ENCODE measurements at places on chromosomes 6 and 20.

GRCh38 chr20:47872341-47872740, 87.1 kb upstream of the SULF2 start:
- DNase-seq, result no peak

- DNase-seq, result no peak
Measured at GRCh38 chr6:139251045-139251690, 40.6 kb downstream of the TXLNB start.

DNA sequence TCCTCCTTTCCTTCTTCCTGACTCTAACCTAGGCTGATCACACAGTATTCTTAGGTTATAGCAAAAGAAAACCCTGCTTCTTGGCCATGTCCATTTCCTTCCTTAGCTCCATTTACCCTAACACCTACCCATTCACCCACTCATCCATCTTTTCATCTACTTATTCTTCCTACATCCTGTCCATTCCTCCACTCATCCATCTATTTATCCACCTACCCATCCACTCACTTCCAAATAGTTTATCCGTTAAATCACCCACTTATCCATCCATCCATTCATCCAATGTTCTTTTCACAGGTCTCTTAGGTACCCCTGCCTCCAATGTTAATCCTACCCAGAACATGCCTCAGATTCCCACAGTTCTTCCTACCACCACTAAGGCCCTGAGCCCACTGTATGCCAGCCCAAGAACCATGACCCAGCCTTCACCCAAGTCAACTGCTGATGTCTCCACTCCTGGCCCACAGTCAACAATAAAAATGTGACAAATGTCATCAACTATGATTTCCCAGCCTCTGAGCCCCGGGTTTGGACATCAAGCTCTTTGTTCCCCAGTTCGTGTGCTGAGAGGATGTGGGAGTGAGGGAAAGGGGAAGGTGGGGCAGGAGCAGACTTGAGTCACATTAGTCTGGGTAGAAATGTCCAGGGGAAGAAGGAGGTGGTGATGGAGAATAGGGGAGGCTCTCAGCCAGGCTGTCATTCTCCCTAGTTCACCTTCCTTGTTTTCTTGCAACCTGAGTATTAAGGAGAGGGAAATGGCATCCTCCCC, 24.4 kb downstream of the TREML4 start:
- DNase-seq, result no peak

DNA sequence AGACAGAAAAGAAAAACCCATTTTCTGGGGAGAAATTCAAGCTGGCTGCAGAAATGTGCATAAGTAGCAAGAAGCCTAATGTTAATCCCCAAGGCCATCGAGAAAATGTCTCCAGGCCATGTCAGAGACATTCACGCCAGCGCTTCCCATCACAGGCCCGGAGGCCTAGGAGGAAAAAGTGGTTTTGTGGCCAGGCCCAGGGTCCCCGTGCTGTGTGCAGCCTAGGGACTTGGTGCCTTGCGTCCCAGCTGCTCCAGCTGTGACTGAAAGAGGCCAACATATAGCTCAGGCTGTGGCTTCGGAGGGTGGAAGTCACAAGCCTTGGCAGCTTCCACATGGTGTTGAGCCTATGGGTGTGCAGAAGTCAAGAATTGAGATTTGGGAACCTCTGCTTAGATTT, 10.9 kb downstream of the IFNGR1 start:
- DNase-seq, result no peak

- no peak for DNase-seq
Measured at GRCh38 chr6:498795-499231, 107.3 kb downstream of the IRF4 start.

DNA sequence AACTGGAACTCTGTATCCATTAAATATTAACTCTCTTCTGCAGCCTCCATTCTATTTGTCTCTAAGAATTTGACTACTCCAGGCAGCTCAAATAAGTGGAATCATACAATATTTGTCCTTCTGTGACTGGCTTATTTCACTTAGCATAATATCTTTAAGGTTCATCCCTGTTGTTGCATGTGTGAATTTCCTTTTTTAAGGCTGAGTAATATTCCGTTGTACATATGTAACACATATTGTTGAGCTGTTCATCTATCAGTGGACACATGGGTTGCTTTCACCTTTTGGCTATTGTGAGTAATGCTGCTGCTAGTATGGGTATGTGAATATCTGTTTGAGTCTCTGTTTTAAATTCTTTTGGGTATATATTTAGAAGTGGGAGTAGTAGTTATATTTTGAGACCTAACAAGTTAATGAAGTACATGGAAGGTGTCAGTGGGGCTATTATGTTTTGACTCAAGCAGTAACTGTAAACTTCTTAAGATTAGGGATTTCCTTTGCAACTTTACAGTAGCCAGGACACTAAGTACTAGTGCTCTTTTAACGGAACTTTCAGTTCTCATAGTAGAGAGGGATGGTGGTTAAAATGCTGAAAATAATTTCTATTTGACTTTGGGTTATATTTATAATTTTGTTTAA, 29.7 kb upstream of the TMEM217 start:
- no peak for DNase-seq

DNA sequence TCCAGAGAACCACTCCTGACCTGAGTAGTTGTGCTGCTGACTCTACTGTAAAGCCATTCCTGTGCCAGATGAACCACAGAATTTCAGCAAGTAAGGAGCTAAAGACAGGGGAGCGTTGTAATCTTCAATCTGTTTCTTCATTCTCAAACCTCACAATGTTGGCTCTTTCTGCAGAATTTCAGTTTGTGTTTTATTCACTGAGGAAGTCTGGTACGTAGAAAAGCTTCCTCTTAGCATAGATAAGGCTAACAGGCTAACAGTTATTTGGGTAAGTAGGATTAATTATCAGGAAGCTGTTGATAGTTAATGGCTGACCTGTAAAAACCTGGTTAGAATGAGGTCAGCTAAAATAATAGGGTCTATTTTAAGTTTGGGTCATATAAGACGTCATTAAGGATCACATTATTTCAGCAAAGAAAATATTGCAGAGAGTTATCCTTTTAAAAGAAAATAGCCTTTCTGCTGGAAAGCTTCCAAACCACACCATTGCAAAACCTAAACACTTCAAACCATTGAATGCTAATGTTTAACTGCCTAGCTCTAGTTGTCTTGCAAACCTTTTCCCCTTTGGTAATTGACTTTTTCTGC, 14.1 kb upstream of the TENT5A start:
- DNase-seq, result no peak

DNA sequence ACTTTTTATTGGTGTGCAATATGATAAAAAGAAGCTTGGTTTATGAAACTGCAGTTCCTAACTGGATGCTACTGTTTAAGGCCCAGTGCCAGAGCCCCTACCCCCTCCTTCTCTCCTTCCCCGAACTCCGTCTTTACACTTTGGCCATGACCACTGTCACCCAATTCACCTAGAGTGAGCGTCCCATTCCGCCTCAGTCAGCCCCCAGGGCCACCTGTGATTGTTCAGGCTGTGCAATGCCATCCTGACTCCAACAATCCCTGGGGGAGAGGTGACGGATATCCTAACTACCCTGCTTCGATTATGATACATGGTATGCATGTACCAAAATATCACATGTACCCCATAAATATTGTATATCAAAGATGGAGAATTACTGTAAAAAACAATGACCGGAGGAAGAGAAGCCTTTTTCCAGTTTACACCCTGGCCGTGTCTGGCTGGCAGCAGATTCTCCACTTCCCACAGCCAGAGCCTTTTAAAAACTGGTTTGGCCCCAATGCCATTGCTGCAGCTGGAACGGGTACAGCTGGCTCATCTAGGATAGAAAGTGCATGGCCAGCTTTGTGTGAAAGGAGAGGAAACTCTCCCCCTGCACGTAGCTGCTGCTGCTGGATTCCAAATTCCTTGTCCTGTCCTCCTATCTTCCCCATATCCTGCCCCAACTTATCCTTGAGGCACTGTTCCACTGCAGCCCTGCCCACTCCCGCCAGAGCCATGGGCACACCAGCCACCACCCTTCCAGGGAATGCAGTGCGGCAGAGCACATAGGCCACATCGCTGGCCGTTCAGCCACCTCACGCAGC, 99.7 kb downstream of the JPH2 start:
- no peak for DNase-seq

DNA sequence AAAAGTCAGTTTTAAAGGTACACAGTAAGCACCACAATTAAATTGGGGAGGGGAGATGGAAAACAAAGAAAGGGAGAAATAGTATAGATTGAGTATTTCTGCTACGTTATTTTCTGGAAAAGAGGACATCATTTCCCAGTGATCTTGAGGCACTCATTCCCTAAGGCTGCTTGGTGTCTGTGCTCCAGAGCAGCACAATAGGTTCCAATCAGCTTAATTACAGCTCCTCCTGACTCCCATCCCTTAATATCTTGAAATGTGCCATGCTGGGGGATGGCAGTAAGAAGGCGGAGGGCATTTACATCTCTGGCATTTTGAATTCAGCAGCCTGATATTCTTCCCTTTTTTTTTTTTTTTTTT, 39.5 kb upstream of the BEND3 start:
- DNase-seq, result no peak

GRCh38 chr6:38131527-38131965, 312.0 kb downstream of the ZFAND3 start:
- DNase-seq, result no peak

DNA sequence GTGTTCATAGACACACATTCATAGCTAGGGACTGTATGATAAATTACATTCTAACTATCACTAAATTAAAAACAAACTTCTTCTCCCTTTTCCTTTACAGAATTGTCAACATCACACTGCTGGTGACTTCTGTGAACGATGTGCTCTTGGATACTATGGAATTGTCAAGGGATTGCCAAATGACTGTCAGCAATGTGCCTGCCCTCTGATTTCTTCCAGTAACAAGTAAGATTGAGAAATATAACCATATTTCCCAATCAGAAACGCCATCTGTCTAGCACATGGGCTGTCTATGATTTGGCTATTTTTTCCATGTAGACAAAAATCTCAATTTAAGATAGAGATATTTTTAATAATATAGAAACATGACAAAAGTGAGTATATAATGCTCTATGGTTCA, 367.7 kb downstream of the ARHGAP18 start:
- no peak for DNase-seq

DNA sequence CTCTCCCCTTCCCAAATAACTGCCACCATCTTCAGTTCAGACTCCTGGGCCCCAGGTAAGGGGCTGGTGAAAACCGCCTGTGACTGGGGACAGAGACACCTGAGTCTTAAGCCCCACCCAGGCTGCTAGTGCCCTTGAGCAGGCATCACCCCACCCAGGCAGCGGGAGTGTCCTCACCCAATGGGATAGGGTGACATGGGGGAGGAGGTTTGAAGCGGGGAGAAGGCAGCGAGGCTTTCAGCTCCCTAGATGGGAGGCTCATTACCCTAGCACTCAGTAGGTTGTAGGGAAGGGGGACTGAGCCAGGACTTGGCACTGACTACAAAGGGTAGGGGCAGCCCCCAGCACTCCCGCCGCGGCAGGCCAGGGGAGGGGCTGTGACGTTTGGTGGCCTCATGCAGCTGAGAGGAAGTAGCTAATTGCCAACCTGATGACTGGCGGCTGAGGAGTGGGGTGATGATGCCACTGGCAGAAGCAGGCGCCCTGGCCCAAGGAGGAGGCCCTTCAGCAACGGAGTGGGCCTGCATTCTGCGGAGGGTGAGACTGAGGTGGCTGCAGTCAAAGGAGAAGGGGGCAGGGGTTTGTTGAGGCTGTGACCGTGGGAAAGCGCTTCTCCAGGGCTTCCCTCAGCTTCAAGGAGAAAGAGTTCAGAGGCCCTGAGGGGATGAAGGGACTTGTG, 126.9 kb downstream of the MRPL14 start:
- DNase-seq, result no peak

DNA sequence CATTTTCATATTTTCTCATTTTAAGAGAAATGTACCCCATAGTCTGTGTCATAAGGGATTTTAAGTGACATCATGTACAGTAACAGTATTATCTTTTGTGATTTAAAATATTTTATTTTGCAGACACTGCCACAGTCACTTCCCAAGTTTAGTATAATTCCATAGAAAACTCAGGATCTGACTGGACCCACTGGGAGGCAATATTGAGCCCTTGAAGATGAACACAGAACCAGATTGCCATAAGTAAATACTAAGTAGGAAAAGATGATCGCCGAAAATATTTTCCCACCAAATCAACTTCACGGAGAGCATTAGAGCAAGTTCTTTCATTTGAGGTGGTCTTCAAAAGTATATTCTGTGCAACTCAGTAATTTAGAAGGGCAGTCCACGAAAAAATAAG, 17.6 kb upstream of the PKHD1 start:
- no peak for DNase-seq

- no peak for DNase-seq
Measured at GRCh38 chr20:9019833-9020232, 49.1 kb upstream of the PLCB4 start.

DNA sequence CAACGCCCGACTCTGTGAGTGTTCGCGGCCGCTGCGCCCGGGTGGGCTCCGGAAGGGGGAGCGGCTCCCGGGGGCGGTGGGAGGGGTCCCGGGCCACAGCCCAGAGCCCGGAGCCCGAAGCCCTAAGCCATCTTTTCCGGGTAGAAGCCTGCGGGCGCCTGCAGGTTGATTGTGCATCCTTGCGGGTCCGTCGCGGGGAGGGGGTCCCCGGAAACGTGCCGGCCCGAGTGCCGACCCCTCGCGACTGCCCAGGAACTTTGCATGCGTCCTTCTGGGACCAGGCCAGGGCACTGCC, 413 bp downstream of the PTPRA start:
- DNase-seq, result no peak

- DNase-seq, result no peak
Measured at GRCh38 chr6:5190507-5190906, 70.2 kb downstream of the LYRM4 start.

DNA sequence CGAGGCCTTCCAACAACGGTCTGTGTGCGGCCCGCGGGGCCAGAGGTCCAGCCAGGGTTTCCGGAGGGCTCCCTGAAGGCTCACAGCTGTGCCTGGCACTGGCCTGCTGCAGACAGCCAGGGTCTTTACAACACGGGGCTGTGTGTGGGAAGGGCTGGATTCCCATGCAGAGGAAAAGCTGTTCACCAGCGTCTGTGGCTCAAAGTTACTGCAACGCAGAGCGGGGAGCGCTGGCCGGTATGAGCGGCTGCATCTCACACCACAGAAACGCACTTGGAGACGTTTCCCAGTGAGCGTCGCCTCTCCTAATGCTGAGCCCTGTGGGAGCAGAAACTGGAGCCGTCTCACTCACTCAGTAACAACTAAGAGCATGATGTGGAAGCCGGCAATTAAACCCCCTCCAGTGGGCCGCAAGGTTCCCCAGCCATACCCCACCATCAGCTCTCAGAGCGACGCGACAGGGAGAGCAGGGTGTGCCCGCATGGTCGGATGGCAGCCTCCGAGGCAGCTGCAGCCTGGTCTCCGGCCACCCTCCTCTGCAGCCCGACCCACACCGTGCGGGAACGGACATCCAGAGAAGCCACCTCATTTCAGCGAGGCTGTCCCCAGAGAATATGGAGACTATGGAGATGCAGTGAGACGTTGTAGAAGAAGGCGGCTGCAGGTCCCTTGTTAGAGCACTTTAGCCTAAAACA, 42.6 kb downstream of the DLL1 start:
- DNase-seq, result no peak

Measured in stimulated activated CD4-positive, alpha-beta T cell treated with anti-CD3 and anti-CD28 coated beads, Interleukin-12 subunit alpha, Interleukin-12 subunit beta, amount 100 ng/mL, for 24 hours (primary cell).